ENCODE measurements at places on chromosomes 12 and 14. TPM values are rescaled to one million over a fixed set of nuclear protein-coding genes. Genes with fewer than 3 reads are reported as not detected.

The TCL1B gene
- not detected for polyA plus RNA-seq

The SMIM41 gene
- 0.27 TPM for polyA plus RNA-seq

The CIDEB gene
- polyA plus RNA-seq: 18.0 TPM

The KCNC2 gene
- polyA plus RNA-seq: not detected

The LBHD2 gene
- 1.2 TPM for polyA plus RNA-seq

The CLEC4C gene
- not detected for polyA plus RNA-seq

The ADAMTS20 gene
- not detected for polyA plus RNA-seq

The SSTR1 gene
- 1.2 TPM for polyA plus RNA-seq

The ASCL1 gene
- polyA plus RNA-seq: not detected

The RHOJ gene
- polyA plus RNA-seq: 3.9 TPM

Measured in adipose tissue (tissue), 3 donors.